ENCODE measurements at places on chromosomes 2 and 18.

DNA sequence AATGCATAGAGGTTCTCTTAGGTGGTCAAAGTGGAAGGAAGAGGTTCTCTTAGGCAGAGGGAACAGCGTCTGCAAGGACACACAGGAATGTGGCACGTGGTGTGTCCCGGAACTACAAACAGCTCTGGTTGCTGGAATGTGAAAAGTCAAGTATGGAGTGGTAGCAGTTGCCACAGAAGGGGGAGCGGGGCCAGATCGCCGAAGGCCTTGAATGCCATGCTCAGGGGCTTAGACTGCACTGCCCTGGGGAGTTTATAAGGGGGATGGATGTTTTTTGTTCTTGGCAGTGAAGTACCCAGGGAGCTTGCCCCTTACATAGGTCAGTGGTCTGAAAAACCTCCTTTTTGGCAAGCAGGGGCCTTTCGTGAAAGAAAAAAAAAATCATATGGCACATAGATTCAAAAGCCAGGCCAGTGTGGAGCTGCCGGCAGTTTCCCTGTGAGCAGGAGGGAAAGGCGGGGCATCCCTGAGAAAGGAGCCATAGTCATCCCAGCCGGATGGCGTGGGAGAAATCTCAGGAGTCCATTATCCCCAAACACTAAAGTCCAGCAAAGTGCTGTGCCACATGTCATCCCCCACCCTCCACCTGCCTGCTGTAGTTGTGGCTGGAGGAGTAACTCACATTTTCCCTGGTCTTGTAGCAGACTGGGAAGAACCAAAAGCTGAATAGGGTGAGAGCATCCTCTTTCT lies 45.4 kb downstream of the GORASP2 start:
- DNase-seq = peak; percentile 41

- no peak for DNase-seq
These were observed 8.0 kb downstream of the ZEB2 start for GRCh38 chr2:144511937-144512336.

- DNase-seq = no peak
These were observed 190.5 kb downstream of the LOXHD1 start for GRCh38 chr18:46466234-46467160.

GRCh38 chr2:1757567-1757966 lies 13.3 kb upstream of the PXDN start:
- DNase-seq = no peak

- no peak for DNase-seq
These were observed 81.5 kb downstream of the MAPRE2 start for GRCh38 chr18:35122586-35123224.

- no peak for DNase-seq
These were observed 32.7 kb downstream of the NLRC4 start for GRCh38 chr2:32231959-32232358.

GRCh38 chr2:239819974-239820555 lies 205.1 kb downstream of the NDUFA10 start:
- no peak for DNase-seq

- no peak for DNase-seq
These were observed 18.6 kb downstream of the MBOAT2 start for GRCh38 chr2:8984855-8985254.

DNA sequence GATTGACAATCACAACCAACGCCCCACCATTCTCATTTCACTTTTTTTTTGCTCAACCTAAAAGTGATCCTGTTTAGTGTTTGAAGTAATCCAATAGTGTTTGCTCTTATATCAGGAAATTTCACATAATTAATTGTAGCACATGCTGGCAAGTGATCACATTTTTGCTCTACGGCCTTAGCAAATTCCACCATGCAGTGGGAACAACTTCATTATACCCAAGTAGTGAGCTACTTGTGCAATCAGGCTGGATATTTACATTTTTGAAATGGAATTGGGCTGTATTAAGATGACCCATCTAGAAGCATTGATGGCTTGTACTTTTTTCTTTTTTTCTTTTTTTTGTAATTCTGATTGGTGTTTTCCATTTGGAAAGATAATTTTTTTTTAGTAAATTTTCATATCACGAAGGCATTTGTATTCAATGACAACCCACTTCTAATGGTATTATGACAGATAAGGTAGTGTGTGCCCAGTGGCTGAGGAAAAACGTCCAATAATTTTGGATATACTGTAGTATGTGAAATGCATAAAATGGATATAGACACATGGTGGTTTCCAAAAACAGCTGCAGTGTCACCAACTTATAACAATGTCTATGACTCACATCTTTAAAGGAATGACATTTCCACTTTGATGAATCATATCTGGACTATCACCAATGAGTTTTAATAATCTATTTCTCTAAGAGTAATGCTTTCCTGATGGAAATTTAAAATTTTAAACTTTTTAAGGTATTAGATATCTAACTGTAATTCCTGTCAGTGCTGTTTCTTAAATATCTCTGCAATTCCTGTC lies 130.6 kb downstream of the COL6A3 start:
- peak; percentile 66 for DNase-seq

GRCh38 chr2:20422402-20423271 lies 24.2 kb upstream of the RHOB start:
- DNase-seq = peak; percentile 22

GRCh38 chr2:27545348-27546141 lies 37.3 kb upstream of the ZNF512 start:
- peak; percentile 54 for DNase-seq

Measured in EL (cell line).